HEK293T (cell line): ENCODE measurements at places on chromosomes 1 and 21.

GRCh38 chr21:43916691-43917514 lies 51.9 kb downstream of the AGPAT3 start:
- no peak for DNase-seq

- no peak for DNase-seq
Observed at GRCh38 chr1:10932088-10932487, 80.4 kb upstream of the TARDBP start.

- no peak for DNase-seq
Observed at GRCh38 chr1:207331354-207332313, 10.2 kb downstream of the CD55 start.

- no peak for DNase-seq
Observed at GRCh38 chr1:56780826-56781225, 38.4 kb downstream of the FYB2 start.

DNA sequence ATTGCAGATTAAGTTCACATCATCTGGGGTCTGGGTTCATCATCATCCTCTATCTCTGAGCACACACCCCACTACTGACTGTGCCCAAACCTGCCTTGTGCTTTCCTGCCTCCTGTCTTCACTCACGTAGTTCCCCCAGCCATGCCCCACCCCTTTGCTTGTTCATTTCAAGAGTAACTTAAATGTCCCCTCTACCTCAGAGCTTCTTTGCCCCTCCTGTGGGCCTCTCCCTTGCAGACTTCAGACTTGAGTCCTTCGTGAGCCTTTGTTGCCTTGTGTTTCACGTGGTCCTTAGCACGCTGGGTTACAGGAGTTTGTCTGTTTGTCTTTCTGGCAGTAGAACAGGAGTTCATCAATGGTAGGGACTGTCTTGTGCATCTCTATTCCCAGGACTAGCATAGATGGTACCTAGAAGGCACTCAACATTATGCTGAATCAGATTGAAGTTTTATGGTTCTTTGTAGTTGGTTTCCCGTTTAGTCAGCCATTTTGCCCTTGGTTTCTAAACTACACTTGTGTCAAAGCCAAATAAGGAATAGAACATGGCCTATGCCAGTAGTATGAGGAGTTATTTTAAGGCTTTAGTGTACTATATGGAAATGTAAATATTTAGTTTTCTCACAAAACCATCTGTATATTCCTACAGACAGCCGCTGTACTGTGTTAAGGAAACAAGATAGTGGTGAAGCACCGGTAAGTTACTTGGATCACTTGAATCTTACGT lies 86.2 kb downstream of the TTC3 start:
- no peak for DNase-seq

DNA sequence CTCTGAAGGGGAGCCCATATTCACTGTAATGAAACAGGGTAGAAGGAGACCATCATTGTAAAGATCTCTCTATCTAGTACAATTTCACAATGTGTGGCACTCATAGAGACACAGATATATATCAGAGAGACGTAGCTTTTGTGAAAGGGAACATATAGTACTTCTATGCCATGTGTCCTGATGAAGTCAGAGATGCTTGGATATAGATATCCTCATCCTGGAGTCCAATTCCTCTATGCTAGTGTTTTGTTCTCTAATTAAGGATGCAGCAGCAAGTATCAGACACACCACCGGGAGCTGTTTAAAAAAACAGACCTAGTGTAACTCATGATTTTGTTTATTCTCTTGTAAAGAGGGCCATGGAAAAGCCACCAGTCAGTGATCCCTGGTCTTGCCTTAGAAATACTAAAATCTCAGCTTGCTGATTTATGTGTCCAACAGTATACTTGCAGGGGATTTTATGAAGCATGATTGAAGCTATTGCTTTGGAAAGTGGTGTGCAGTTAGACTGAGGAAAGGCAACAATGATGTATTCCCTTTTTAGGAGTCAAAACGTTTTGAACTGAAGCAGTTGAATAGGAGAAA lies 2.5 kb downstream of the NCAM2 start:
- DNase-seq, result no peak

GRCh38 chr21:32459972-32460371 lies 47.5 kb downstream of the EVA1C start:
- DNase-seq, result no peak

- DNase-seq, result no peak
Observed at GRCh38 chr1:204340081-204340889, 19.4 kb downstream of the PLEKHA6 start.

GRCh38 chr1:226405411-226405988 lies 2.4 kb downstream of the PARP1 start:
- DNase-seq, result no peak

DNA sequence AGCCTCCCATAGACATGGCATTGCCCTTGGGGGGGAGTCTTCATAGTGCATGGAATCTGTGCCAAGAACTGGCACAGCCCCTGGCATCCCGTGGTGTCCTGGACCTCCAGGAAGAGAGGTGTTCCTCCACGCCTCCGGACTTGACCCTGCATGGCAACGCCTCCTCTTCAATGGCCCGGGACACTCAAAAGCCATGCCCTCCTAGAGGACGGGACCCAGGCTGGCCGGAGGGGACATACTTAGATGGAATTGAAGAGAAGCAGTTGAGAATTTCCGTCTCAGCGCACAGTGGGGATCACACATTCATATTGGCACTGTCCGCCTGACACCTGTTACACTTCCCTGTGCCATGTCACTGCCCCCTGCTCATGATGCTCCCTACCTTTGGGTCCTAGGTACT lies 38.4 kb upstream of the TENT5C start:
- no peak for DNase-seq

GRCh38 chr1:69611316-69611715 lies 43.6 kb downstream of the LRRC7 start:
- DNase-seq, result no peak

- DNase-seq, result no peak
Observed at GRCh38 chr1:241776911-241777310, 71.1 kb upstream of the EXO1 start.

- DNase-seq, result no peak
Observed at GRCh38 chr1:26787381-26787705, 407 bp upstream of the PIGV start.

GRCh38 chr1:184640505-184640904 lies 114.2 kb downstream of the EDEM3 start:
- DNase-seq, result no peak

- DNase-seq, result no peak
Observed at GRCh38 chr21:32978331-32979270, 47.1 kb upstream of the OLIG2 start.

- DNase-seq, result no peak
Observed at GRCh38 chr1:39842836-39843235, 40.5 kb downstream of the TRIT1 start.

DNA sequence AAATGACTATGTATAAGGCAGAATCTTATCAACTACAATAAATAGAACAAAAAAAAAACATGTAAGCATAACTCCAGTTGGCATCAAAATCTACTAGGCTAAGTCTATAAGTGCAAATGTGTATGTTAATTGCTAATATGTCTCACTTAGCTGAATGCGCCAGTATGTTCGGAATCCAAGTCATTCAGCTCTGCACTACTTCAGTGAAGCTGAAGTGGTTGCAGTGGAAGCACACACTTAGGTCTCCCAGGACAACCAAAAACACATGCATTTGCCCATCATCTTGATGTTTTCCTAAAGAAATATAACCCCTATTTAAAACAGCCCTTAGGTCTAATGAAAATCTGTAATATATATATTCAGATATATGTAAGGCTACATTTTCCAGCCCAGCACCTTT lies 41.0 kb upstream of the RGS2 start:
- no peak for DNase-seq

- DNase-seq, result no peak
Observed at GRCh38 chr21:27820342-27820741, 853.5 kb upstream of the ADAMTS5 start.

- DNase-seq, result no peak
Observed at GRCh38 chr1:220901881-220902280, 22.6 kb downstream of the HLX start.

- DNase-seq, result no peak
Observed at GRCh38 chr1:215056584-215056983, 26.0 kb upstream of the KCNK2 start.

- DNase-seq, result no peak
Observed at GRCh38 chr1:20947409-20947808, 160.3 kb upstream of the HP1BP3 start.

DNA sequence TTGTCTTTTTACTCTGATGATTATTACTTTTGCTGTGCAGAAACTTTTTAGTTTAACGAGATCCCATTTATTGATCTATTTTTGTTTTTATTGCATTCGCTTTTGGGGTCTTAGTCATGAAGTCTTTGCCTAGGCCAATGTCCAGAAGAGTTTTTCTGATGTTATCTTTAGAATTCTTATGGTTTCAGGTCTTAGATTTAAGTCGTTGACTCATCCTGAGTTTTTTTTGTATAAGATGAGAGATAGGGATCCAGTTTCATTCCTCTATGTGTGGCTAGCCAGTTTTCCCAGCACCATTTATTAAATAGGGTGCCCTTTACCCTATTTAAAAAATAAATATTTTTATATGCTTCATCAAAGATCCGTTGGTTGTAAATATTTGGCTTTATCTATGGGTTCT lies 13.2 kb downstream of the MAN1C1 start:
- DNase-seq, result no peak

DNA sequence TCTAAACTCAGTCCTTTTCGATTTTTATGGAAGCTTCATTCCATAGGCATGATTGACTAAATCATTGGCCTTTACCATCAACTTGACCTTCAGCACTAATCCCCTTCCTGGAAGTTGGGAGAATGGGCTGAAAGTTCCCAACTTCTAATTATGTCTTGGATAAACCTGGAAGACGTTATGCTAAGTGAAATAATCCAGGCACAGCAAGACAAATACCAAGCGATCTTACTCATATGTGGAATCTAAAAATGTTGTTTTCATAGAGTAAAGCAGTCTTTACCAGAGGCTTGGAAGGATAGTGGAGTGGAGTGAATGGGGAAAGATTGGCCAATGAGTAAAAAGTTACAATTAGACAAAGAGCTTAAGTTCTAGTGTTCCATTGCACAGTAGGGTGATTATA lies 1453.2 kb downstream of the PLA2G4A start:
- no peak for DNase-seq

GRCh38 chr1:217088521-217089284 lies 365.5 kb upstream of the ESRRG start:
- no peak for DNase-seq

DNA sequence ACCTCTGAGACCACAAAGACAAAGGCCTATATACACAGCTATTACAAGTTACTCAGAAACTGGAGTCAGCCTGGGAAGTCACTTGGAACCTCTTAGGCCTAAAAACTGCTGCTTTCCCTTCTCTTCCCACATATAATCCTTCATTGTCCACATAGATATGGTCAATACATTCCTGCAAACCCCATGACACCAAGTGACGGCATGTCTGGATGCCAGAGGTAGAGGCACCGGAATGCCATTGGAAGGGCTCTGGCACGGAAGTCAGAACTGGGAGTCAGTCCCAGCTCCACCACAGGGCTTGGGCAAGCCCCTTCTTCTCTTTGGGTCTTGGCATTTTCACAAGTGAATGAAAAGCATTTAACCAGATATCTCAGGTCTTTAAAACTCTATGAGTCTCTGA lies 204.7 kb downstream of the MATN1 start:
- no peak for DNase-seq

GRCh38 chr1:59314776-59315528 lies 18.1 kb downstream of the FGGY start:
- no peak for DNase-seq

DNA sequence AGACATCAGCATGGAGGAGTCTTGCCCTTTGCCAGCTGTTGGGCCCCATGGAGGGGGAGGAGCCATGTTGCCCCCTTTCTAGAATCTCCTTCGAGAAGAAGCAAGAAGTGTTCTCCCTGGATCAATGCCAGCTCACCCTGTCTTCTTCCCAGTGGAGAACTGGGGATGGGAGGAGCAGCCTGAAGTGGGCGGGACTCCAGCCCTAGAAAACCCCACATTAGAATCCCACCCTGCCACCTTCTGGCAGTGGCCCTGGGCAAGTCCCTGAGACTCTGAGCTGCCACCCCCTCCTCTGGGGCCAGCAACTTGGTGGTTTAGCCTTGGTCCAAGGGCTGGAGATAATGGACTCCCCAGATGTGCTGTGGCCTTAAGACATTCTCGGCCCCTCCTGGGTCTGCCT lies 51.7 kb downstream of the PAX7 start:
- no peak for DNase-seq

DNA sequence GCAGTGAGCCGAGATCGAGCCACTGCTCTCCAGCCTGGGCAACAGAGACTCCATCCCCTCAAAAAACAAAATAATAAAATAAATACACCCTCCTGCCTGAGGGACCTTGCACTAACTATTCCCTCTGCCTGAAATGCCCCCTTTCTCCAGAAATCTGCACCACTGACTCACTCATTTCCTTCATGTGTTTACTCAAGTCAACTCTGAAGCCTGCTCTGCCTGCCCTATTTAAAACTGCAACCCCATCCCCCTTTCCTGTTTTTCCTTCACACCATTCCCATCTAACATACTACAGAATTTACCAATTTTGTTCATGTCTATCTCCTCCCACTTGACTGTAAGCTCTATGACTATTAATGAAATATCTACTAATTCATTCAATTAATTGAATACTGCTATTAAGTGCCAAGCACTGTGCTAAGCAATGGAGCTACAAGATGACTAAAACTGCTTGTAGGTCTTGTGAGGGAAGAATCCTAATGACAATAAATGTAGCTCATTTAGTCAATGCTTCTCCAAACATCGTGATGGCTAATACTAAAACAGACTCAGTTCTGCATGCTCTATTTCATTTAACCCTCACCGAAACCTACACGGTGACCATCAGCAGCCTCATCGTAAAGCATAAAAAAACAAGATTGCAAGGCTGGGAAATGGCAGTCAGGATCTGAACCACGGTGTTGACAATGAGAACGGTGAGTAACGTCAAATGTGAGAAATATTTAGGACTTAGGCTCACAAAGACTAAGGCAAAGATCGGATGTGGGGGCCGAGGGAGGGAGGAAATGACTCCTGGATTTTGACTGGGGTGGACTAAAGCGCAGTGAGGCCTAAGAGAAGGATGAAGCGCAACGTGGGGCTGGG lies 749 bp upstream of the TMEM39B start:
- no peak for DNase-seq
